ENCODE measurements at places on chromosomes 3 and 15.

DNA sequence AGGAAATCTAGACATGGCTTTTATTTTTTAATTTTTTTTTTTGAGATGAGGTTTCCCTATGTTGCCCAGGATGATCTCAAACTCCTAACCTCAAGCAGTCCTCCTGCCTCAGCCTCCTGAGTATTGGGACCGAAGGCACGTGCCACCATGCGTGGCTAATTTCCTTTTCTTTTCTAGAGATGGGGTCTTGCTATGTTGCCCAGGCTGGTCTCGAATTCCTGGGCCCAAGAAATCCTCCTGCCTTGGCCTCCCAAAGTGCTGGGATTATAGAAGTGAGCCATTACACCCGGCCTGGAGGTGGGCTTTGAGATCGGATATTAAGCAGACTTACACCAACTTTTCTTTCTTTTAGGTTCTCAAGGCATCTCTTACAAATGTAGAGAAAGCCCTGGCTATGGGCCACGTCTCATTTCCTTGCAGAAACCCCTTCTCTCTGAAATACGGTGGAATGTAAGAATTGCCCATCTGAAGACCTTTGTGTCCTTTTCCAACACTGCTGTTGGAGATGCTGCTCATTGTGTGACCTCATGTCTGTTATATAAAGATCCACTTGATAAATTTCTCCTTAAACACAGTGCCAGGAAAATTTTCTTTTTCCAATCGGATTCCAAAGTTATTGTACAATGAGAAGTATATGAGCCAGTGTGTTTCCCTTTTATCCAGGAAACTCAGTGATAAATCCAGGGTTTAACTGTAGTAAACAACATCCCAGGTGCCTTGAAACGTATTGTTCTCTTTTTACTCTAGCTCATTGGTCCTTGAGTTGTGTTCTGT, 36.8 kb upstream of the CFAP161 start:
- no peak for DNase-seq

DNA sequence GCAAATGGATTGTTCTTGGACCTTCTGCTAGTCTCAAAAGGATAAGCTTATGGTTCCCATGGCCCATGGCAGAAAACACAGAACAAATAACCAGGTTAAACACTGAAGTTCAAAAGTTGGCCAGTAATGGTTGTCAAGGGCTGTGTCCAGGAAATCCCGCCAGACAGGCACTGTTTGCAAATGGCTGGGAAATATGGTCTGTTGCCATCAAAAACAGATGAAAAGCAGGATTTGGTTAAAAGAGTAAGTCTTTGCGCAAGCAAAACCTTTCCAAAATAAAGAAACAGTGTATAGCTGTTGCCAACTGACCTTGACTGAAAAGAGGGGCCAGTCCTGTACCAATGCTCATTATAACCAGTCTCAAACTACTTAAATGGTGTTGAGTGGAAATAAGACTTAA, 58.6 kb downstream of the WWTR1 start:
- DNase-seq = no peak

DNA sequence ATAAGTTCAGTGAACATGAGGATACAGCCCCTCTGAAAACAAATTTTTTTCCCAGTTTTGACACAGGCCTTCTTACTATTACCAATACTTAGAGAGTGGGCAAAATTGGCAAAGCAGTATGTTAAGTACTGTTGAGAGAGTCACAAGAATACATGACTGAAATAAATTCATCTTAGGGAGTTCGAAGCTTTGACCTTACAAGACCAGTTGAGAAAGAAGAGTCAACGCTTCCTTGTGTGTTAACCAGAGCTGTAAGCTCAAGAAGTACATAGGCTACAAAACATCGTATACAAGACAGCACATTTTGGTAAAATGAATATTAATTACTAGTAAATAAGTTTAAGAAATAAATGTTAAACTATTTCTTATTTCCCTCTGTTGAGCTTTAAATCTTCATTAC, 164.4 kb upstream of the RORA start:
- DNase-seq = no peak

GRCh38 chr3:102521246-102521645, 86.4 kb downstream of the ZPLD1 start:
- DNase-seq = no peak

DNA sequence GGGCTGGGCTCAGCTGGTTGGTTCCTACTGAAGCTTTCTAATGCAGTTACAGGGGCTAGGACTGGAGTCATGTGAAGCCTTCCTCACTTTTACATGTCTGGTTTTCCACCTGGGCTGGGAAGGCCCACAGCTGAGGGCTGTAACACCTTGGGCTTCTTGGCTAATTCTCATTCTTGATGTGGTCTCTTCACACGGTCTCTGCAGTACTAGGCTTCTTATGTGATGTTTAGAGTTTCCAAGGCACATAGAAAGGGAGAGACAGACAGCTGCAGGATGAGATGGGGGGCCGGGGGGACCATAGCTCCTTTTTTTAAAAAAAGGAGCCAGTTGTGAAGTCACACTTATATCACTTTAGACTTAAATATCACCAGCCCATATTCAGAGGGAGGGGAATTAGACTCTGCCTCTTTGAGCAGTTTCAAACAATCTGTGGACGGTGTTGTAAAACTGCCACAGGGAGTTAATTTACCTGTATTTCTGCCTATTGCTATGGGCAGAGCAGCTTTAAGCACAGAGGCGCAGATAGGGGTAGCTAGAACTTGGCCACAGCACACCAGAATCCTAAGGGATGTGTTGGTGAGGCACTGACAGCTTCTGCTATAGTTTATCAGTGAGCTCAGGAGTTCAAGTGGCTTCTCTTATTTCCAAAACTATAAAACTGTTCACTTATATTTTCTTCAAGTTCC, 46.7 kb downstream of the NKIRAS1 start:
- DNase-seq = no peak

DNA sequence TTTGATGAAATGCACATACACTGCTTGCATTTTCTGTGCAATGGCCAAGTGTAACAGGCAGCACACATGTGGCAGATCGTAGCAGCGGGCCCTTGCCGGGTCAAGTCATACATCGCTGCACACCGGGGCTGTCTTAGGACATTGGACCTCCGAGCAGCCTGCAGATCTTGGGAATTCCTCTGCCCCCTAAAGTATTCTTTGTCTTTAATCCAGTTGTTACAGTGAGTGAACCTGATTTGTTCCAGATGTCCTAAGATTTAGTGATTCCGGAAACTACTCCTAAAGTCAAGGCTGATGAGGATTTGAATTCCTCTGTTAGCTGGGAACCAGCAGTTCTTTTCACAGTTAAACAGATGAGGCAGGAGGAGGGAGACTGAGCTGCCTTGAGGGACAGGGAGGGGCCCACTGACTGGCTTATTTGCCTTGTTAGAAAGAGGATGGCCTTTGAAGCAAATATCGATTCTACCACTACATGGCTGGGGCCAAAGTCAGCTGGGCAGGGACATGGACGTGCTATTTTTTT, 190.7 kb upstream of the CTDSPL start:
- no peak for DNase-seq

GRCh38 chr15:101675796-101676582, 23.8 kb upstream of the TM2D3 start:
- DNase-seq = no peak

GRCh38 chr3:124300416-124300815, 308.5 kb upstream of the ROPN1 start:
- DNase-seq = no peak

- no peak for DNase-seq
These were observed 244.7 kb upstream of the ST8SIA2 start for GRCh38 chr15:92149029-92149428.

DNA sequence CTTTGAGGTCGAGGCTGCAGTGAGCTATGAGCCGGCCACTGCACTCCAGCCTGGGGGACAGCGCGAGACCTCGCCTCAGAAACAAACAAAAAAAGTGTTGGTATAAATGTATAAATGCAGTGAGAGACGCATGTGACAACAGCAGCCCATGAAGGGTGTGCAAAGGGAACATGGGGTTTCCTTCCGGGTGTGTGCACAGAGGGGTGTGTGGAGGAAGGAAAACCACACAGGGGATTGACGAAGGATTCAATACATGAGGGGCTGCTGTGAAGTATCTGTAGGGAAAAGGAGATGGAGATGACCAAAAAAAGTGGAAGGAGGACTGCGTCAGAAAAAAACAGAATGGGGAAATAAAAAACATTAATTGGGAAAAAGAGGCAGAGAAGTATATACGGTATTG, 1.1 kb downstream of the MTFMT start:
- DNase-seq = no peak

- no peak for DNase-seq
These were observed 137.7 kb downstream of the BBX start for GRCh38 chr3:107660306-107660976.

DNA sequence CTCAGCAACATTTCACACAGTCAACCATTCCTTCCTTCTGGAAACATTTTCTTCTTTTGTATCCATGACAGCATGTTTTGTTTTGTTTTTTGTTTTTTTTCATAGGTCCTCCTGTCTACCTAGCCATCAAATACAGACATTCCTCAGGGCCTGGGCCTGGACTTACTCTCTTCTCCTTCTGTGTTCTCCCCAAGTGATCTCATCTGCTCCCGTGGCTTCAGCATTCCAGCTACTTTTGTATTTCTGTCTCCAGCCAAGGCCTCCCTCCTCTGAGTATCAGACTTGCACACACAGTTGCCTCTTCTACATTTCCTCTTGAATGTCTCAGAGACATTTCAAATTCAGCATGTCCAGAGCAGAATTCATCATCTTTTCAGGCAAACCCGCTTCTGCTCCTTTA, 82.4 kb downstream of the HCN4 start:
- DNase-seq = no peak

DNA sequence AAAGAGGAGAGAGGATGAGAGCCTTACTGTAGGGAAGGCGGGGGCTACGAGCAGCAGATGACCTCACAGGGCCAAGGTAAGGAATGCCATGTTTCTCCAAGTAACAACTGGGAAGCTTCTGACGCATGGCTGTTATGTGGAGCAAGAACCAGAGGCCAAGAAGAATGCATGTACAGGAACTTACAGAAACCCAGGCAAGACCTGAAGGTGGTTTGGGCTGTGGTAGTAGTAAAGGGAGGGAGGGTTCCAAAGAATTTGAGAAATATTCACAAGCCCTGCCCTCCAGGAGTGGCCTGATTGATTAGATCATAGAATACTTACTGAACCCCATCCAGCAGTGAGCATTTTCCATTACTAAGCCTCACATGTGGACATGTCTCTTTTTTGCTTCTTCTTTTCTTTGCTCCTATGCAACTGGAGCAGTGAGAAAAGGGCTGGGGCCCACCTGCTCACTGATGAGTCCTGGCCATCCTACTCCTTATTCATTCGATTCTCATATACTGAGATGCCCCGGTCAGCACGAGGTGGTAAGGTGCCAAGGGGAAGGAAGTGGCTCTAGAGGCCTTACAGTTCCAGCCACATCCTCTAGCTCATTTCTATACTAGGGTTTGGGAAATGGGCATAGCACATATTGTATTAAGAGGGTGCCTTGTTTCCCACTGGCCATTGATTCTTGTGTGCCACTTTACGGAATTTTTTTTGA, 8.3 kb upstream of the SLC12A8 start:
- DNase-seq = no peak

- DNase-seq = no peak
These were observed 129.3 kb upstream of the TPM1 start for GRCh38 chr15:62913246-62913645.

- DNase-seq = no peak
These were observed 241.6 kb upstream of the KBTBD8 start for GRCh38 chr3:66756468-66757036.

GRCh38 chr15:100201376-100202280, 140.1 kb downstream of the ADAMTS17 start:
- no peak for DNase-seq

- DNase-seq = peak; percentile 14
These were observed 285.1 kb downstream of the LPP start for GRCh38 chr3:188439080-188439479.

GRCh38 chr3:74353039-74353438, 261.4 kb downstream of the CNTN3 start:
- no peak for DNase-seq

- DNase-seq = no peak
These were observed 36.5 kb upstream of the HACD2 start for GRCh38 chr3:123621186-123621849.

DNA sequence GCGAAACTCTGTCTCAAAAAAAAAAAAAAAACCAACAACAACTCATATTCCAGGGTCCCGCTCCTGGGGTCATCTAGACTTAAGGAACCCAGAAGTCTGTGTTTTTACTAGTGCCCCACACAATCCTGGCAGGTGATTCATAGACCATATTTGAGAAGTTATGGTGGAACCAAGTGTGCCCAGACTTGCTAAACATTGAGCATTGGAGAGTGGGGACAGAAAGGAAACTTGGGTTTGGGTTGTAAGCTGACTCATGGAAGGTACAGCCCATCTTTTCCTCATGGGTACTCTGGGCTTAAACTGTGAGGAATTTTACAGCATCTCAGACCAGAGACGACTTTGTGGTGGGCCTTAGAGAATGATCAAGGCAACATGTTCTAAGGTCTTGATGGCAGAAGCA, 18.3 kb upstream of the IGF2BP2 start:
- DNase-seq = no peak

GRCh38 chr3:50608278-50608677, 3.3 kb downstream of the CISH start:
- no peak for DNase-seq

- no peak for DNase-seq
These were observed 146.1 kb downstream of the SNRK start for GRCh38 chr3:43432462-43432861.

DNA sequence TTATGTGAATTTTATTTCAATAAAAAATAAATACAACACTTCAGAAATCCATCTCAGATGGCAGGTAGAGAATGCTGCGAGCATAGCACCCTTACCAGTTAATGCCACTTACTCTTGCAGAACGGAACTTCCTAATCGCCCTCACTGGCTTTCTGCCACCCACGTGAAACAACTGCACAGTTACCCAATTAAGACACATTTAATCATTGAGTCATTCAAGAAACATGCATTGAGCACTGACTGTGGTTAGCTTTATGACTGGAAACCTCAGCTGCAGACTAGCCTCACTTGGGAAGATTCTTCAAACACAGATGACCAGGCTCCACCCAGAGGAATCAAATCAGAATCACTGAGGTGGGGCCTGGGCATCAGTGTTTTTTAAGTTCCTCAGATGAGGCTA, 5.6 kb upstream of the MFGE8 start:
- no peak for DNase-seq

DNA sequence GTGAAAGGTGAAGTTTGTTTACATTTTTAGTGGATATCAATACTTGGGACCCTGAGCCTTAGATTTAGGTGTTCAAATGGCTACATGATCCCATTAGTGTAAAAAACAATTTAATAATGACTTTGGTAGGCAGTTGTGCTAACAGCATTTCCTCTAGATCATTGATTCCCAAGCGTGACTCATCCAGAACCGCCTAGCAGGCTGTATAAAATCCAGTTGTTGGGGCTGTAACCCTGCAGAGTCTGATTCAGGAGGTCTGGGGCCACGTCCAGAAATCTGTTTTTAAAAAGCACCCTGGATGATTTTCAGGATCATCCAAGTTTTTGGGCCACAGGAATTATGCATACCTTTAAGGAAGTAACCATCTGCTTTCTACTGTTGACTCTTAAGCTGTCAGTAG, 156.4 kb downstream of the TP63 start:
- DNase-seq = no peak

Data from T-cell (primary cell).